Adrenal gland (tissue), 19 donors: ENCODE measurements at places on chromosomes 4 and X.

DNA sequence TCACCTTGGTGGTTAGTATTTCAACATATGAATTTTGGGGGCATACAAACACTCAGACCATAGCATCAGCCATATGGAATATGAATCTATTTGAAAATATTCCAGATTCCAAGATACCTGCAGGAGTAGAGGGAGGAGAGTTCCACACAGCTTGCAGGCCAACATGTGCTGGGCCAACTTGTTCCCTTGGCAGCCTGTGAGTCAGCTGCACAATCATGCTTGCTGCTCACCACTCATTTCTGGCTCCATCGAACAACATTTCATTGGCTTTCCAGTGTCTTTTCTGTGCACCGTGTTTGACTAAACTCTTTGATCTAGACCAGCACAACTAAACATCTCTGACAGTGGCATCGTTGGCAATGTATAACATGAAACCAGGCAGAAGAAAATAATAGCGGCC lies 282.5 kb upstream of the RASGEF1B start:
- DNase-seq: no peak
- H3K27ac ChIP-seq: no peak overlapping the region
- no peak overlapping the region for H3K4me3 ChIP-seq
- H3K27me3 ChIP-seq: no peaks in the 10 kb centered on the region
- no peaks in the 10 kb centered on the region for H3K36me3 ChIP-seq

GRCh38 chrX:8447368-8447767 lies 17.3 kb upstream of the VCX3B start:
- no peak overlapping the region for H3K4me3 ChIP-seq
- no peaks in the 10 kb centered on the region for H3K36me3 ChIP-seq
- no peak for DNase-seq
- H3K27ac ChIP-seq: no peak overlapping the region
- no peaks in the 10 kb centered on the region for H3K4me1 ChIP-seq

DNA sequence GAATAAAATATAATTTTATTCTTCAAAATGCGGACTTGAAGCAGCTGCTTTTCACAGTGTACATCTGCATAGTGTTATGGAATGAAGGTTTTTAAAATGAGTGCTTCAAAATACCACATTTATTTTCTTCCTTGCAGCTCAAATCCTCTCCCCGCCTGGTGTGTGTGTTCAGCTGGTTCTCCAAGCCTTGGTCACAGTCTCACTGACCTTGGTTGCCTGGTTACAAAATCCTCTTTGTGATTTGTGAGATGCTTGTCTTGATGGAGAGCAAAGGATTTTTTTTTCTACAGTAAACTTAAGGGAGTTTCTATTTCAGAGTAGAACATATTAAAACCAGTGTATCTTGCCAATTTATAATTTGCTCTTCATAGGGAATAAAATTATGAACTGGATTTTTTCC lies 139.2 kb downstream of the PCDH18 start:
- H3K27me3 ChIP-seq: no peaks in the 10 kb centered on the region
- H3K4me3 ChIP-seq: no peak overlapping the region
- no peak overlapping the region for H3K27ac ChIP-seq
- peak; percentile 18 for DNase-seq
- no peaks in the 10 kb centered on the region for H3K4me1 ChIP-seq

DNA sequence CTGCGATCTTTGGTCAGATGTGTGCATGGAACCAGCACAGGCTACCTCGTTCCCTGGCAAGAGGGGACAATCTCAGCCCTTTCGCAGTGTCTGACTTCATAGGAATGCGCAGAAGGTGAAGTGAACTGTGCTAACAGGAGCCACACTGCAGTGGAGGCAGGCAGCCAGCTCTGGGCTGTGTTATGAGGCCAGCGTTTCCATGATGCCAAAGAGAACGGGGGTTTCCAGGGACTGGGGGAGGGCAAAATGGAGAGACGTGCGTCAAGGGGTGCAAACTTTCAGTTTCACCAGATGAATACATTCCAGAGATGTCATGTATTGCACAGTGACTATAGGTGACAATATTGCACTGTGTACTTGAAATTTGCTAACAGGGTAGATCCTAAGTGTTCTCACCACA lies 30.4 kb downstream of the CLDN34 start:
- no peaks in the 10 kb centered on the region for H3K36me3 ChIP-seq
- no peaks in the 10 kb centered on the region for H3K4me1 ChIP-seq
- no peak for DNase-seq
- no peak overlapping the region for H3K4me3 ChIP-seq
- H3K27me3 ChIP-seq: peaks cover 10% of the 10 kb centered on the region

DNA sequence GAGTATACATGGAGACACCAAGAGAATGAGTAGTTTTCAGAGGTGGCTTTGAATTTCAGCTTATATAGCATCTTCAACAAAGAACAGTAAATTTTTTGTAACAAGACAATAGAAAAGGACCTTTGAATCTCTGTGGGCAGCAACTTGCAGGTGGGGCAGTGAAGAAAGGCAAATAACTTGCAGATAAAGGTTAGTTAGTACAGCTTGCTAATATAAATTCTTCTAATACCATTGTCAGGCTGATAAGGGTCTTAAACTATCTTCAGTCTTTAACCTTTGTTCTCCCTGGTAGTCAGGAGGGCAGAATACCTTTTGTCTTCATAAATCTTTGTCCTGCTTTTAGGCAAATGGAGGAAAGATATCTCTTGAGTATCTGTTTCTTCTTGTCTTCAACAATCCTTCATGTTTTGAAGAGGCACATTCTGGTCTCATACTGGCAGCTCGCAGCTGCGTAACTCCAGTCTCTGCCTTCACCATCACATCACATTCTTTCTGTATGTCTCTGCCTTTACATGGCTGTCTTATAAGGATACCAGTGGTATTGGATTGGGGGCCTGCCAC lies 16.0 kb downstream of the ANXA3 start:
- H3K27ac ChIP-seq: no peak overlapping the region
- no peaks in the 10 kb centered on the region for H3K36me3 ChIP-seq
- H3K4me3 ChIP-seq: no peak overlapping the region
- no peaks in the 10 kb centered on the region for H3K4me1 ChIP-seq
- DNase-seq: no peak

DNA sequence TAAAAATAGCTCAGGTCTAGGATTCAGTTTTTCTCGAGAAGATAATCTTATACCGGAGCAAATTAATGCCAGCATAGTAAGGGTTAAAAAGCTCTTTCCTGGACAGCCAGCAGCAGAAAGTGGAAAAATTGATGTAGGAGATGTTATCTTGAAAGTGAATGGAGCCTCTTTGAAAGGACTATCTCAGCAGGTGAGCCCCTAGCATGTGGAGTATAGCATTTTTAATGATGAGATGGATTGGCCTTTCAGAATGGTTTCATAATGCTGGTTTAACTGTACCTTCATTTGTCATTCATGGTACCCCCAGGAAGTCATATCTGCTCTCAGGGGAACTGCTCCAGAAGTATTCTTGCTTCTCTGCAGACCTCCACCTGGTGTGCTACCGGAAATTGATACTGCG lies 79.4 kb downstream of the SLC10A6 start:
- H3K36me3 ChIP-seq: no peaks in the 10 kb centered on the region
- no peak for DNase-seq
- no peak overlapping the region for H3K4me3 ChIP-seq
- no peak overlapping the region for H3K27ac ChIP-seq

DNA sequence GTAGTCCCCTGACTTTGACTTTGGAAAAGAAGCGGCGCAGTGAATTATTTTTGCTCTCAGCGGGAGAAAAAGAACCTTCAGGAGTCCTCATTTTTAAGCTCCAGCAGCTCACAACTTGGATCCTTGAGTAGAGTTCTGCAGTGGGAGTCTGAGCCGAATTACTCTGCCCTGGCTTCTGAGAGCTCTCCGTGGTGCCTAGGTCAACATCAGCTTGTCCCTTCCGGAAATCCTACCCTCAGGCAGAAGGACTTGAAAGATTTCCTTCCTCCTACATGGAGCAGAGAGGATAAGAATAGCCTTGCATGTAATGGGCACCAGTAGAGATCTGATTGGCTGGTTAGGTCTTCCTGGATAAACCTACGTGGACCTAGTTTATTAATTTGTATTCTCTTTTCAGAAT lies 549.7 kb upstream of the TENM3 start:
- no peak overlapping the region for H3K4me3 ChIP-seq
- no peaks in the 10 kb centered on the region for H3K27me3 ChIP-seq
- H3K4me1 ChIP-seq: no peaks in the 10 kb centered on the region
- DNase-seq: no peak

DNA sequence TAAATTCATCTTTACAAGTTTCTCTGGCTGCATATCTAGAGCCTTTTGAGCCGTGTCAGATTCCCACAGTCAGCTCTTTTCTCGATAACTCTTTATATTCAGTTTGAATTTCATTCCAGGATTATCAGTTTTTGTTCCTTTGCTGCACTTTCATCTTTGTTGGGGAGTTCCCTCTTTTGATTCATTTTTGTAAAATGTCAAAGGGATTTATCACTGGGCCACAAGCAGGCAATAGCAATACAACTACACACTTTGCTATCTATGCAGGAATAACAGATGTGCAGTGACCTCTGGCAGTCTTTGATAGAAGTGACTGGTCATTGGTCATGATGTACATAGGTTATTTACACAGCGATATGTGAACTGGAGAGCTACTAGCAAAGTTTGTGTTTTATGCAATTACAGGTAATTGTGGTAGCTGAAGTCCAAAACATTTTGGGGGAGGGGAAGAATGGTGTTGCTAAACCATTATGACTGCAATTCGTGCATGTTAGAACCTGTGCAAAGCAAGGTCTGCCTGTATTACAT lies 43.8 kb downstream of the HPGDS start:
- H3K27ac ChIP-seq: no peak overlapping the region
- no peaks in the 10 kb centered on the region for H3K27me3 ChIP-seq
- no peak overlapping the region for H3K4me3 ChIP-seq
- no peaks in the 10 kb centered on the region for H3K36me3 ChIP-seq

- peaks cover 27% of the 10 kb centered on the region for H3K27me3 ChIP-seq
- no peak overlapping the region for H3K4me3 ChIP-seq
- DNase-seq: peak; percentile 0
- H3K27ac ChIP-seq: no peak overlapping the region
- no peaks in the 10 kb centered on the region for H3K4me1 ChIP-seq
These were observed 154.5 kb downstream of the MSN start for GRCh38 chrX:65821721-65822496.

GRCh38 chr4:14262221-14262620 lies 634.7 kb upstream of the BOD1L1 start:
- no peaks in the 10 kb centered on the region for H3K27me3 ChIP-seq
- H3K27ac ChIP-seq: no peak overlapping the region
- no peak for DNase-seq
- no peaks in the 10 kb centered on the region for H3K36me3 ChIP-seq

GRCh38 chr4:960636-961350 lies 12.6 kb downstream of the DGKQ start:
- H3K4me1 ChIP-seq: no peaks in the 10 kb centered on the region
- no peak overlapping the region for H3K27ac ChIP-seq
- no peaks in the 10 kb centered on the region for H3K36me3 ChIP-seq
- no peak overlapping the region for H3K4me3 ChIP-seq

- H3K4me1 ChIP-seq: no peaks in the 10 kb centered on the region
- DNase-seq: no peak
- H3K36me3 ChIP-seq: no peaks in the 10 kb centered on the region
- no peak overlapping the region for H3K27ac ChIP-seq
- H3K4me3 ChIP-seq: no peak overlapping the region
These were observed 439.5 kb downstream of the GRXCR1 start for GRCh38 chr4:43332052-43332425.

- H3K27ac ChIP-seq: peak overlapping the region; percentile 95
- H3K36me3 ChIP-seq: no peaks in the 10 kb centered on the region
- peak overlapping the region; percentile 34 for H3K4me3 ChIP-seq
- H3K27me3 ChIP-seq: peaks cover 15% of the 10 kb centered on the region
These were observed 78.0 kb upstream of the BCOR start for GRCh38 chrX:40175511-40176350.

- H3K4me1 ChIP-seq: peaks cover 5% of the 10 kb centered on the region
- H3K36me3 ChIP-seq: no peaks in the 10 kb centered on the region
- no peak for DNase-seq
These were observed 187.9 kb downstream of the KDR start for GRCh38 chr4:54937501-54937900.

- no peaks in the 10 kb centered on the region for H3K4me1 ChIP-seq
- no peak overlapping the region for H3K27ac ChIP-seq
- no peak for DNase-seq
- H3K4me3 ChIP-seq: no peak overlapping the region
- H3K27me3 ChIP-seq: no peaks in the 10 kb centered on the region
These were observed 81.1 kb downstream of the ENPP6 start for GRCh38 chr4:184136525-184136924.

GRCh38 chr4:70713453-70714078 lies 8.2 kb upstream of the RUFY3 start:
- DNase-seq: no peak
- H3K4me3 ChIP-seq: no peak overlapping the region
- no peaks in the 10 kb centered on the region for H3K36me3 ChIP-seq
- peak overlapping the region; percentile 35 for H3K27ac ChIP-seq
- no peaks in the 10 kb centered on the region for H3K27me3 ChIP-seq

DNA sequence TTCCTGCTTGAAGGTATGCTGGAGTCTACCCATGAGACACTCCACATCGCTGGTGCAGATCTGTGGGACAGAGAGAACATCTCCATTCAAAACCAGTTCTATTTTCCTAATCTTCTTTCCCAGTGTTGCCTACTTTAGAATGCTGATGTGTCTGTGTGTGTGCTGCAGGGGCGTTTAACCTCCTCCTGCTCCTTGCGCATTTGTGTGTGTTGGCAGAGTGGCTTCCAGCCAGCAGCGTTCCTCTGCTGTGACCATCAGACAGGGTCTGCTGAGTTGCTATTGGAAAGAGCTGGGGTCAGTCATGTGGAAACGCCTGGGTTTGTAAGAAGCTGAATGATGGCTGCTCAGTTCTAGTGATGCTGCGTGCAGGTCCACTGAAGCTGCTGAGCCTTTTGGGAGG lies 223.6 kb downstream of the RBMX2 start:
- no peak overlapping the region for H3K27ac ChIP-seq
- H3K27me3 ChIP-seq: peaks cover 4% of the 10 kb centered on the region
- H3K4me1 ChIP-seq: no peaks in the 10 kb centered on the region
- no peaks in the 10 kb centered on the region for H3K36me3 ChIP-seq

DNA sequence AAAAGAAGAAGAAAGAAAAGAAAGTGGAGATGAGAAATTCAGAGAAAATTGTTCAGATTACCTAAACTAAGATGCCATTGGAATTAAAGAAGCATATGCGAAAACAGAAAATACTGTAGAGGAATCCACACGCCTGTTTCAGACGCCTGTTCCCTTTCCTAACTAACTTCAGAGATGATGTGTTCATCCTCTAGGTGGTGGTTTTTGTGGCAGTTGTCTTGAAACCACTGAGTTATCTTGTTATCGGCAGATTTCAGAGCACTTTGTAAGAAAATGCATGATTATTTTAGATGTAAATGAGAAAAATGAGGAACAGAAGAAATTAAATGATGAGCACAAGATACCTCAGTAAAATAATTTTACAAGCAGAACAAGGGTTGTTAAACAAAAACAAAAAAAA lies 48.3 kb downstream of the FUNDC1 start:
- H3K4me1 ChIP-seq: no peaks in the 10 kb centered on the region
- no peak overlapping the region for H3K27ac ChIP-seq
- peaks cover 11% of the 10 kb centered on the region for H3K27me3 ChIP-seq

GRCh38 chrX:56503941-56504673 lies 59.3 kb upstream of the UBQLN2 start:
- no peak for DNase-seq
- no peak overlapping the region for H3K27ac ChIP-seq

DNA sequence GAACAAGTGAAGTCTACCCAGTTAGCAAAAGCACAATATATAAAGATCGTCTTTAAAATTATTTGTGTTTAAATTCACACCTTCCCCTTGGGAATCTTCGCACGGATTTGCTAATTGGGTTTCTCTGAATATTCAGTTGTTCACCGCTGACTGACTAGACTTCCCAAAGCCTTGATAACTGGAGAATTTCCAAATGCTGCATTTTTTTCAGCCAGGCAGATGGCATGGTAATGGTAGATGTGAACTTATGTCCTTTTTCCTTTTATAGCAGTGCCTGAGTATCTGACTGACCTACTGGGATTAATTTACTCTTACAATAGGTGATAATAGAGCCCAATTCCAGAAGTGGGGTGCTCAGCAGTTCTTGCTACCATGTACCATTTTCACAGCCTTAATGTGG lies 548.1 kb downstream of the PACRGL start:
- H3K27ac ChIP-seq: no peak overlapping the region
- no peak for DNase-seq
- no peaks in the 10 kb centered on the region for H3K36me3 ChIP-seq
